ENCODE measurements at places on chromosomes 11 and 22. TPM values are rescaled to one million over a fixed set of nuclear protein-coding genes. Genes with fewer than 3 reads are reported as not detected.
A peak's percentile ranks its signal among the peaks of the same experiment; 100 is the strongest.

Gene TIGD3
- polyA plus RNA-seq = 5.1 TPM

Gene CSF2RB
- polyA plus RNA-seq = 0.22 TPM

Gene KCTD14
- polyA plus RNA-seq = 4.9 TPM

Gene MDK
- polyA plus RNA-seq = 179 TPM

Gene SYT12
- 3.1 TPM for polyA plus RNA-seq

- DNase-seq = peak; percentile 1
These were observed 718.8 kb downstream of the CNTN5 start for GRCh38 chr11:99739464-99740089.

DNA sequence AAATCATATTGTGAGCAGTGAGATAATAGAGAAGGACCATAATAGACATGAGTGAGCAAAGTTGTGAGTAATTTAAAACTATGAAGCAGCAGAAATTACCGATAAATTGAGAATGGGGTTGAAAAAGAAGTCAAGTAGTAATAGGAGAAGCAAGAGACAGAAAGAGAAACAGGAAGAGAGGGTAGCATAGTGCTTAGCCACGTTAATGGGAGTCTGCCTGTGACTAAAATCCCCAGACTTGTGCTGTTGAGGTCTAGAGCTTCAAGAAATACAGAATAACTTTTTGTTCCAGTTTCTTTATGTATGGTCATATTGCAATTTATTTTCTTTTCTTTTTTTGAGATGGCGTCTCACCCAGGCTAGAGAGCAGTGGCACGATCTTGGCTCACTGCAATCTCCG lies 368.7 kb downstream of the METTL15 start:
- DNase-seq = no peak

DNA sequence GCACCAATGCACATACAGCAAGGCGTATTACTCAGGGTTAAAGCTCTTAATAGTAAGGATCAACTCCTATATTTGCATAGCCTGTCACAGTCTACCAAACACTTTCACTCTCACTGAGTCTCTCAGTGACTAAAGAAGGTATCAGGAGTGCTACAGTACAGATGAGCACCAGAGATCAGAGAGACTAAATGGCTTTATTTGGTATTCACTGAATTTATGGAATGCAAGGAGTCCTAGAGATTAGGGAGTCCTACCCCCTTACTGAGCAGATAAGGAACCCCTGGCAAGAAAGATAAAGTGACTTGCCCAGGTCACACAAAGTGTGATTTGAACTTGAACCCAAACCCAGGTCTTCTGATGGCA lies 396.4 kb upstream of the CCDC90B start:
- peak; percentile 21 for DNase-seq

GRCh38 chr11:72354356-72355115 lies 79.8 kb downstream of the CLPB start:
- DNase-seq = no peak

- DNase-seq = no peak
These were observed 1374.5 kb downstream of the BRD1 start for GRCh38 chr22:48453171-48453570.

DNA sequence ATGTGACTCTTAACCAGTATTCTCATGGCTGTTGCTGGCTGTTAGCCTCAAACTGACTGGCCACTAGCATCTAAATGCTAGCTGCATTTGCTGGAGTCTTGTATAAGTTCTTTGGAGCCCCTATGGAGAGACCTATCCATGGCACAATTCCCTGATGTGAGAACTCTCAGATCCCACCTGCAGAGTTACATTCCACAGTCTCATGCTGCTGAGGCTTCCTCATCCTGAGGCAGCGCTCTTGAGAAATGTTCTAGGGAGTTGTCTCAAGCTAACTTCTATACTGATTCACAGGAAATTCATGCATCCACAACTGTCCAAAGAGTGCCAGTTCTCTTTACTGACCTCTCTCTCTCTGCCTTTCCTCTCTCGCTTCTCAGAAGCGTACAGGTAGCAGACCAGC lies 218.0 kb upstream of the PITPNB start:
- no peak for DNase-seq

DNA sequence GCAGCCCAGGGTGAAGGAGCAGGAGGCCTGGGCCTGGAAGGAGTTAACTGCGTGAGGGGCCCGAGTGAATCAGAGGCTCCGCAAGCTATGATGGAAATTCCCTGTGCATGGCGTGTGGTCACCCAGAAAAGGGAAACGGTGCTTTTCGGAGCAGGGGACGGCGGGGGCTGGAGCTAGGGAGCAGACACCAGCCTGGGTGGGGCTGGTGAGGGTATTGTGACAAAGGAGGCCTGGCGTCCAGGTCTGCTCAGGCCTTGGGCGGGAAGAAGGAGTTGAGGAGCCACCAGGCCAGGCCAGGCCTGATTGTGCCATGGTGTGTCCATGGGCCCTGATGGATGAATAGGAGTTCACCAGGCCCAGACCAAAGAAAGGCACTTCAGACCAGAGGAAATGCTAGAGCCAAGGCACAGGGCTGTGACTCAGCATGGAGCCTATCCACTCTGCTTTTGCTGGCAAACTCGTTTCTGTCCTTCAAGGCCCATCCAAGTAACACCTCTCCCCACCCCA lies 12.8 kb upstream of the SPI1 start:
- DNase-seq = no peak

Measured in small intestine (tissue), 16 donors.